PC-3 (cell line): ENCODE measurements at places on chromosomes 7 and 10. TPM values are rescaled to one million over a fixed set of nuclear protein-coding genes. Genes with fewer than 3 reads are reported as not detected.

GRCh38 chr7:41319581-41319980 is 383.3 kb downstream of the INHBA start:
- H3K36me3 ChIP-seq, result no peaks in the 10 kb centered on the region
- no peaks in the 10 kb centered on the region for H3K27me3 ChIP-seq

DNA sequence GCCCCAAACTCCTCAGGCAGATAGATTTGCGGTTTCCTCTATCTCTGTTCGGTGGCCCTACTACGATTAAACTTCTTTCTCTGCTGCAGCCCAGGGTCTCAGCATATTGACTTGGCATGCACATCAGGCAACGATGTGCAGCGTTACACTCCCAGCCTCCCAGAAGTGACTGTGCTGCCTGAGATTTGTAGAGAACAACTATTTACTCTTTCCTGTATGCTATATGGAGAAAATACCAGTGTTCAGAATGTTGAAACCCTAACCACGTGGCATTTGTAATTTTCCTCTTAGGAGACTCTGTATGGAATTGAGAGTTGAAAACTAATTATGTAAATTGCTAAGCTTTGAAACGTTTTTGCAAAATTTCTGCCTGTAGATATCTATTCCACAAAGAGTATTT is 50.9 kb downstream of the GNAI1 start:
- H3K27ac ChIP-seq, result no peak overlapping the region
- DNase-seq, result no peak
- H3K27me3 ChIP-seq, result no peaks in the 10 kb centered on the region
- no peaks in the 10 kb centered on the region for H3K36me3 ChIP-seq

DNA sequence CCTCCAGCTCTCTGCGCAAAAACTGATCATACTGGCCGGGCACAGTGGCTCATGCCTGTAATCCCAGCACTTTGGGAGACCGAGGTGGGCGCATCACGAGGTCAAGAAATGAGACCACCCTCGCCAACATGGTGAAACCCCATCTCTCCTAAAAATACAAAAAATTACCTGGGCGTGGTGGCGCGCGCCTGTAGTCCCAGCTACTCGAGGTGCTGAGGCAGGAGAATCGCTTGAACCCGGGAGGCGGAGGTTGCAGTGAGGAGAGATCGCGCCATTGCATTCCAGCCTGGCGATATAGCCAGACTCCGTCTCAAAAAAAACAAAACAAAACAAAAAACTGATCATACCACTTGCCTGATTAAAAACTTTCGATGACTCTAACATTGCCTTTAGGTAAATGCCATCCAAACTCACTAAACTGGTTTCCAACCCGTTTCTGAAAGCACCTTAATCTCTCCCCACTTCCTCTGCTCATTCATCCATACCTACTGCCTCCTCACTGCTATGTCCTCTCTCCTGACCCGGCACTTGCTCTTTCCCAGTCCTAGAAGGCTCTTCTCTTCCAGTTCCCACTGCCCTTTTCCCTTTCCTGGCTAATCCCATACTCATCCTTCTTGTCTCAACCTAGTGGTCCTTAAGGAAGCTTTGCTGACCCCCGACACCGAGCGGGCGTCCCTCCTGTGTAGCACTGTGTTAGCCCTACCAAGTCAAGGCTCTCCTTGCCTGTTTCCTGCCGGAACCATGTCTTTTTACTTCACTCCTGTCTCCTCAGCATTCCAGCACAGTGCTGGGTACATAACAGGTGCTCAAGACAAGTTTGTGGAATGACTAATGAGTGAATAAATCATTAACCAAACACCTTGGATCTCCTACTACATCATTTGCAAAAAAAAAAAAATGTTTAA is 686 bp upstream of the MIOS start:
- peak overlapping the region; percentile 95 for H3K27ac ChIP-seq
- peaks cover 57% of the 10 kb centered on the region for H3K4me1 ChIP-seq
- H3K4me3 ChIP-seq, result peak overlapping the region; percentile 86

- DNase-seq, result no peak
- no peaks in the 10 kb centered on the region for H3K4me1 ChIP-seq
- no peak overlapping the region for H3K4me3 ChIP-seq
- H3K36me3 ChIP-seq, result no peaks in the 10 kb centered on the region
- H3K27me3 ChIP-seq, result no peaks in the 10 kb centered on the region
These were observed 283.8 kb downstream of the CXCL12 start for GRCh38 chr10:44101082-44101481.

DNA sequence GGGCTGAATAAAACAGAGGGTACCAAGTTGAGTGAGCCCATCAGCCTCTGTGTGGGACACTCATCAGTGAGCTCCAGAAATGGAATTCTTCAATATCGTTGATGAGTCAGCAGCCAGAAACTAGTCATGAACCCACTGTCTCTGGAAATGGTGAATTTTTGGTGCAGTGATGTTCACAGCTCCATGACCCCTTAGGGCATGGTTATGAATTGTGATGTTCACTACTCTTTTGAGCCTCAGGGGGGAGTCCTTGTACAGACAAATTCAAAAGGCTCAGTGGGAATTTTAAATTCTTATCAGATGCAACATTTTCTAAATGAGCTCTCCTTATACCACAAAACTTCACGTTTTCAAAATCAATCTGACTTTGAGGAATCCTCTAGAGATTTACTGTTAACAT is 335.7 kb downstream of the PHTF2 start:
- H3K27ac ChIP-seq, result no peak overlapping the region
- H3K27me3 ChIP-seq, result peaks cover 33% of the 10 kb centered on the region
- peak; percentile 63 for DNase-seq
- H3K4me1 ChIP-seq, result no peaks in the 10 kb centered on the region
- H3K4me3 ChIP-seq, result no peak overlapping the region

DNA sequence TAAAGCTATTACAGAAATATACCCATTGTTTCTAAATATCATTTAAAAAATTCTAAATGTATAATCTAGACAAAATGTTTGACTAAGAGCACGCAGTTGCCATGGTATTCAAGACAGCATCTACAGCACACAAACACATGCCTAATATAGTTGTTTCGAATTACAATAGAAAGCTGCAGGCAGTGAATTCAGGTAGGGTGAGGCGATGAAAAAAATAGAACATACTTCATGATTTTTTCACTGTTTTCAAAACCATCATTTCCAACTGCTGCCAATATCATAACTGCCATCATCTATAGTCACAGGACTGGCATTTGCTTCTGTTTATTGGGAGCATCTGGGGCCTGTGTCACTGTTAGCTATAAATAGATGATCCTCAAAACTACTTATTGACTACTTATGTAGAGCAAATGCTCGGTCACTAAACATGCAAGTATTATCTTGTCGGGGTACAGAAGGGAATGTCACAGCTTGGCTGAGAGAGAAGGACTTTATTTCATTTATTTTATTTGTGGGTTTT is 34.4 kb upstream of the OTUD1 start:
- DNase-seq, result no peak
- H3K27ac ChIP-seq, result no peak overlapping the region
- H3K4me3 ChIP-seq, result no peak overlapping the region

GRCh38 chr7:31071645-31072029 is 19.5 kb downstream of the ADCYAP1R1 start:
- H3K4me1 ChIP-seq, result no peaks in the 10 kb centered on the region
- H3K27ac ChIP-seq, result no peak overlapping the region
- no peak for DNase-seq
- H3K36me3 ChIP-seq, result no peaks in the 10 kb centered on the region

GRCh38 chr7:39826166-39826565 is 123.9 kb upstream of the CDK13 start:
- H3K27me3 ChIP-seq, result peaks cover 70% of the 10 kb centered on the region
- no peaks in the 10 kb centered on the region for H3K4me1 ChIP-seq
- H3K27ac ChIP-seq, result no peak overlapping the region

DNA sequence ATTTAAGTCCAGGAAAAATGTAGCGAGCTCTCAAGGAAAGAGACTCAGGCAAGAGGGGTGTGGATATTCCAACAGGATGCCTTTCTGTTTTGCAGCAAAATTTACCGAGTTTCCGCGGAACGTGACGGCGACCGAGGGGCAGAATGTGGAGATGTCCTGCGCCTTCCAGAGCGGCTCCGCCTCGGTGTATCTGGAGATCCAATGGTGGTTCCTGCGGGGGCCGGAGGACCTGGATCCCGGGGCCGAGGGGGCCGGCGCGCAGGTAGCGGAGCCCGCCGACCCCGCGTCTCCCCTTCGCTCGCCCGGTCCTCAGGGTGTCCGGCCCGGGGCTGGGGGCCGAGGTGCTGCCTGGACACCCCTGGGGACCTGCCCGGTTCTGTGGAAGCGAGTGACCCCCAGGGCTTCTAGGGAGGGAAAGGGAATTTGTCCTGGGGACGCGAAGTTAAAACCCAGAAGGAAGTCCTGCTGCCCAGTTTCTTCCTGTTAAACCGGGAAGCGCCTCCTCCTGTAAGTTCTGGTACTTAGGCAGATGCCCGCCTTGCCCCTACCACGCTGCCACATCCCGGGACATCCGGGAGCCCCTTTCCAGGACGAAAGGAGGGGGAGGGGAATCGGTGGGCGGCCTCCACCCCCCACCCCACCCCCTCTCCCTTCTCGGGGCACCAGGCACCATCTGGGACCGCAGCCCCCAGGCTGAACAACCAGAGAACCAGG is 2.5 kb downstream of the VSTM2A start:
- H3K27me3 ChIP-seq, result peaks cover 68% of the 10 kb centered on the region
- no peak overlapping the region for H3K4me3 ChIP-seq
- no peaks in the 10 kb centered on the region for H3K36me3 ChIP-seq
- H3K27ac ChIP-seq, result no peak overlapping the region
- no peaks in the 10 kb centered on the region for H3K4me1 ChIP-seq

- H3K4me1 ChIP-seq, result peaks cover 27% of the 10 kb centered on the region
- H3K4me3 ChIP-seq, result no peak overlapping the region
- DNase-seq, result peak; percentile 94
- peak overlapping the region; percentile 95 for H3K27ac ChIP-seq
- H3K36me3 ChIP-seq, result no peaks in the 10 kb centered on the region
These were observed 464.7 kb upstream of the IGFBP3 start for GRCh38 chr7:46385662-46386309.

- H3K4me1 ChIP-seq, result no peaks in the 10 kb centered on the region
- DNase-seq, result no peak
- no peaks in the 10 kb centered on the region for H3K36me3 ChIP-seq
- no peaks in the 10 kb centered on the region for H3K27me3 ChIP-seq
These were observed 1104.1 kb upstream of the PHF14 start for GRCh38 chr7:9869566-9869965.

DNA sequence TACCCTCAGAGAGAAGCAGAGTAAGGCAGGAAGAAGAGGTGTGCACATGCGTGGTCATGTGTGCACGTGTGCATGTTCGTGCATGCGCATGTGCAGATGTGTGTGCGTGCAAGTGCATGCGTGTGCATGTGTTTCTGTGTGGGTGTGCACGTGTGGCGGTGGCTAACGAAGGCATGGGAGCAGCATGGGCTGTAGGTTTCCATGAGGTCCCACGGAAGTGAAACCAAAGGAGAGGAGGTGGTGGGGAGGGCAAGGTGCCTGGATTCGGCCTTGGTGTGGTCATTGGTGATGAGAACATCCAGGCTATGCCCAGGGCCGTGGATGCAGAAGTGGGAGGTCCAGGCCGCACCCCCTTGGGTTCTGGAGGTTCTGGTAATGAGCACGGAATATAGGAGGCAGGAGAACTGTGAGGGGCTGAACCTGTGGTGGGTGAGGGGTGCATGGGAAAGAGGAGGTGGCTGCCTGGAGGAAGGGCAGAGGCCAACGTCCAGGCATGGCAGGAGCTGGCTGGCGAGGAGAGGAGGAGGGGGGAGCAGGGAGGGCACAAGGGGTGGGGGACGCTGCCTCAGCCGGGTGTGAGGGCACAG is 2.4 kb upstream of the INPP5A start:
- peaks cover 68% of the 10 kb centered on the region for H3K4me1 ChIP-seq
- no peak overlapping the region for H3K27ac ChIP-seq
- no peaks in the 10 kb centered on the region for H3K36me3 ChIP-seq
- no peak for DNase-seq
- H3K27me3 ChIP-seq, result no peaks in the 10 kb centered on the region
- H3K4me3 ChIP-seq, result no peak overlapping the region; the same call in 1 of the 2 replicates

GRCh38 chr10:102757323-102757722 is 13.6 kb downstream of the WBP1L start:
- no peaks in the 10 kb centered on the region; the same call in 1 of the 2 replicates for H3K4me1 ChIP-seq
- H3K27me3 ChIP-seq, result no peaks in the 10 kb centered on the region
- no peaks in the 10 kb centered on the region for H3K36me3 ChIP-seq
- no peak overlapping the region for H3K4me3 ChIP-seq
- no peak overlapping the region for H3K27ac ChIP-seq

GRCh38 chr7:91973639-91974038 is 33.0 kb downstream of the AKAP9 start:
- no peak overlapping the region for H3K27ac ChIP-seq
- no peak for DNase-seq
- H3K36me3 ChIP-seq, result no peaks in the 10 kb centered on the region
- no peaks in the 10 kb centered on the region for H3K4me1 ChIP-seq
- H3K4me3 ChIP-seq, result no peak overlapping the region
- no peaks in the 10 kb centered on the region for H3K27me3 ChIP-seq

- H3K4me1 ChIP-seq, result peaks cover 8% of the 10 kb centered on the region; the same call in 1 of the 2 replicates
- H3K36me3 ChIP-seq, result no peaks in the 10 kb centered on the region
- no peak overlapping the region for H3K4me3 ChIP-seq
- no peaks in the 10 kb centered on the region for H3K27me3 ChIP-seq
- H3K27ac ChIP-seq, result no peak overlapping the region
These were observed 39.4 kb downstream of the PFKFB3 start for GRCh38 chr10:6242089-6242488.

DNA sequence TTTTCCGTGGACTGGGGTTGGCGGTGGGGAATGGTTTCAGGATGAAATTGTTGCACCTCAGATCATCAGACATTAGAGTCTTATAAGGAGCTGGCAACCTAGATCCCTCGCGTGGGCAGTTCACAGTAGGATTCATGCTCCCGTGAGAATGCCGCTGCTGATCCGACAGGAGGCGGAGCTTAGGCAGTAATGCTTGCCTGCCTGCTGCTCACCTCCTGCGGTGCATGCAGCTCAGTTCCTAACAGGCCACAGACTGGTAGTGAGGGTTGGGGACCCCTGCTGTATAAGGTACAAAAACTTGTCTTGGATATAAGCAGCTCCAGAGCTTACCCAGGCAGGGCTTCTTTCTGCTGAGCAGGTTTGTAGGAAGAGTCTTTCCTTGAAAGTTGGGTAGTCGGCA is 53.9 kb downstream of the SHH start:
- no peak overlapping the region for H3K27ac ChIP-seq
- H3K4me1 ChIP-seq, result no peaks in the 10 kb centered on the region
- no peak overlapping the region for H3K4me3 ChIP-seq
- no peak for DNase-seq
- no peaks in the 10 kb centered on the region for H3K27me3 ChIP-seq

CALML5 gene
- total RNA-seq, result not detected in 2 replicates

LRRD1 gene
- not detected in 2 replicates for total RNA-seq

HILPDA gene
- total RNA-seq, result 25.7 and 29.1 TPM in 2 replicates

GHRHR gene
- total RNA-seq, result not detected in 2 replicates

BAZ1B gene
- 45.5 and 62.5 TPM in 2 replicates for total RNA-seq

KLF14 gene
- total RNA-seq, result not detected in 2 replicates

HKDC1 gene
- total RNA-seq, result 0.44 and 1.2 TPM in 2 replicates

SFRP4 gene
- total RNA-seq, result not detected in 2 replicates

NME8 gene
- not detected in 2 replicates for total RNA-seq

CFAP70 gene
- 0.73 and 0.92 TPM in 2 replicates for total RNA-seq

LIPN gene
- not detected in 2 replicates for total RNA-seq

CPED1 gene
- 1.8 and 2.2 TPM in 2 replicates for total RNA-seq

DIP2C gene
- 3.1 and 3.7 TPM in 2 replicates for total RNA-seq
